ENCODE measurements at places on chromosomes 11 and 22.

- no peak for DNase-seq
Measured at GRCh38 chr11:73907191-73907590, 30.4 kb downstream of the PAAF1 start.

- no peak for DNase-seq
Measured at GRCh38 chr11:11857769-11858168, 16.0 kb downstream of the USP47 start.

DNA sequence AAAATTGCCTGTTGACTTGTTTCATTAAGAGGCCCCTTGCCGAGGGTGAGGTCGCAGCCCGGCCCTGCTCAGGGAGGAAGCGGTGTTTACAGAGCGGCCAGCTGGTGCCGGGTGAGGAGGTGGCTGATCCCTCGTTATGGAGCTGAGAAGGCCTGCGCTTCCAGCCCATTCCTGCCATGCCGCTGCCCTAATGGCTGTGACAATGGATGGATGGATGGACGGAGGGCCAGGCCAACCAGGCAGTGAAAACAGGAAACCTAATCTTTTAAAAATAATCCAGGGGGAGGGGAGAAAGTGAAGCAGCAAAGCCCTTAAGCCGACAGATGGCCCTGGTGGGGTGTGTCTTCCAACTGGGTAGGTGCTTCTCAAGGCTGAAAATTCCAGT lies 38.5 kb downstream of the BCR start:
- no peak for DNase-seq

DNA sequence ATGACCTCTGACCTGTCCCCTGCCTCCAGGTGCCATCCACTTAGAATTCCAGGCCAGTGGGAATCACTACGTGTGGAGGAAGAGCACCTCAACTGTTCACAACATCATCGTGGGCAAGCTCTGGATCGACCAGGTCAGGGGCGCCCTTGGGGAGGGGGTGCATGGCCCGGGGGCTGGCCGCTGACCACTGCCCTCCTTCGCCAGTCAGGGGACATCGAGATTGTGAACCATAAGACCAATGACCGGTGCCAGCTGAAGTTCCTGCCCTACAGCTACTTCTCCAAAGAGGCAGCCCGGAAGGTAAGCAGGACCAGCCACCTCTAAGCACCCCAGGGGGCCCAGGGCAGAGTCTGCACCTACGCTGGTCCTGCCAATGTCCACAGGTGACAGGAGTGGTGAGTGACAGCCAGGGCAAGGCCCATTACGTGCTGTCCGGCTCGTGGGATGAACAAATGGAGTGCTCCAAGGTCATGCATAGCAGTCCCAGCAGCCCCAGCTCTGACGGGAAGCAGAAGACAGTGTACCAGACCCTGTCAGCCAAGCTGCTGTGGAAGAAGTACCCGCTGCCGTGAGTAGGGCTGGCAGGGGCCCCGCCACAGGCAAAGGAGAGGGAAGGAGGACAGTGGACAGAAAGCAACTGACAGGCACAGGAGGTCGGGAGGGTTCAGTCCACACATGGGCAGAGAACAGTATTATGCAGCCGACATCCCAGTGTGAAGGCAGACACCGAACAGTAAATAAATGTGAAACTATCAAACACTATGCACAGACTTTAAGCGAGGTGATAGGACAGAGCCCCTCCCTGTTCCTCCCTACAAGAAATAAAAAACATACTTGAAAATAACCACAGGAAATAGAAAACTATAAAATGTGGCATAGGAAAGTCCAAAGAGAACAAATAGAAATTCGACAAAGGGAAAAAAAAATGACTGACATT lies 74.9 kb downstream of the MORC2 start:
- no peak for DNase-seq

- no peak for DNase-seq
Measured at GRCh38 chr11:65563601-65564000, 5.4 kb upstream of the LTBP3 start.

DNA sequence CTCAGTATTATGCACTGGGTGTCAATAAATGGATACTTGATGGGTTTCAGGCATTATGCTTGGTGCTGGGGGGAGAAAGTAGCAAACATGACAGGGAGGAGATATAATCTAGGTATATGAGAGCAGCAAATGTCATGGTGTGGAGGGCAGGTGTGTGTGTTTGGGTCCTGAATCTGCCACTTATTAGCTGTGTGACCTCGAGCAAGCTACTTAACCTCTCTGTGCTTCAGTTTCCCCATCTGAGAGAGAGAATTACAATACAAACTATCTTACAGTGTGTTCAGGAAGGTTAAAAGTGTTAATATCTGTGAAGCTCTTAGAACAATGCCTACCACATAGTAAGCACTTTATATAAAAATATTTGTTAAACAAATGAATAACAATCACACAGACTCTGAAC lies 2.8 kb downstream of the SLC22A8 start:
- no peak for DNase-seq

DNA sequence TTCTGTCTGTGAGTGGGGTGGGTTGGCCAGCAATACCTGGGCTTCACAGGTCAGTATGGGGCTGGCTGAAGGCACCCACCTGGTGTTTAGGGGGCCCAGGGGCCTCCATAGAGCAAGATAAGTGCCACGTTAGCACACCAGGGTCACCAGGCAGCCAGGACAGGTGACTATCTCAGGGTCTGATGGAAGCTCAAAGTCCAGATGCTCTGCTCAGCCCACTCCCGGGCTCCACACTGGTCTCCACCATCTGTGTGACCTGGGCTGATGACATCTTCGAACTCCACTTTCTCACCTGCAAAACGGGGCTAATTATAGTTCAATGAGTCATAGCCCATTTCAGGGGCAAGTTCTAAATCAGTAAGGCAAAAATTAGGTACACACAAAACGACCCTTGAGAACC lies 39.4 kb upstream of the PRDM11 start:
- no peak for DNase-seq

DNA sequence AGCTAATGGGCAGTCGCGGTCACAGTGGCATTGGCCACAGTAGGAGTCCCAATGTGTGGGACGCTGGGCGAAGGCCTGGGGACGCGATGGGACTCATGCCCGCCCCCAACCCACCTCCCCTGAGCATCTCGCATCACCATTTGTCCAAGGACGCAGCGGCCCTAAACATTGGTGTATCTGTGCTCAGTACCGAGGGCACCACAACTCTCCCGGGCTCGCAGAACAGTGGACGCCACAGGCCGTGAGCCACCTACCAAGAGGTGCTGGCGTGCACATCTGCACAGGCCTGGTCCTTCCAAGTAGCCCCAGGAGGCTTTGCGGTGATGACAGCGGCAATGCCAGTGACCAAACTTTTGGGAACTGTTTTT lies 27.3 kb downstream of the RRP7A start:
- no peak for DNase-seq

DNA sequence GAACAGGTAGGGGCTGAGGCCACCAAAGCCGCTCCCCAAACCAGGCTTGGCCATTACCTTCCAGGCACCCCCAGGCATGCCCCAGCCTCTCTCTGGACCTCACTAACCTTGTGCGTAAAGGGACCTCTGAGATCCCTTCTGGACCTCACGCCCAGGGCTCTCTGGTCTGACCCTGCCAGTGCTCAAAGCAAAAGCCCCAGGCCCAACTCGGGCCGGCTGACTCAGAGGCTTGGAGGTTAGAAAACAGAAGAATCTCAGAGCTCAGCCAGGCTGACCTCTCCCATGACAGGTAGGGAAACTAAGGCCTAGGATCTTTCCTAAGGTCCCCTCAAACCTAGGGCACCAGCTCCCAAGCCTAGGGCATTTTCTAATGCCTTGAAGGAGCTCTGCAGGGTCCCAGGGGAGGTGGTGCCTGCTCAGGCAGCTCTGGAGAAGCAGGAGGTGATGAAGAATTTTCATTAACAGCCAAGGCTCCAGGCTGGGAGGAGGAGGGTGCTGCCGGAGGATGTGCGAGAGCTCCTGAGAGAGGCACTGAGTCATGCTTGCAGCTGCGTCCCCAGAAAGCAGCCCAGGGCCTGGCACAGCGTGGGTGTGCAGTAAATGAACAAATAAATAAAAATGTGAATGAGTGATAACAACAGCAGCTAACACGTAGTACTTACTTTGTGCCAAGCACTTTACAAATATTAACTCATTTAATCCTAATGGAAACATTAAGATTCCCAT lies 25.6 kb downstream of the ARRB1 start:
- no peak for DNase-seq

DNA sequence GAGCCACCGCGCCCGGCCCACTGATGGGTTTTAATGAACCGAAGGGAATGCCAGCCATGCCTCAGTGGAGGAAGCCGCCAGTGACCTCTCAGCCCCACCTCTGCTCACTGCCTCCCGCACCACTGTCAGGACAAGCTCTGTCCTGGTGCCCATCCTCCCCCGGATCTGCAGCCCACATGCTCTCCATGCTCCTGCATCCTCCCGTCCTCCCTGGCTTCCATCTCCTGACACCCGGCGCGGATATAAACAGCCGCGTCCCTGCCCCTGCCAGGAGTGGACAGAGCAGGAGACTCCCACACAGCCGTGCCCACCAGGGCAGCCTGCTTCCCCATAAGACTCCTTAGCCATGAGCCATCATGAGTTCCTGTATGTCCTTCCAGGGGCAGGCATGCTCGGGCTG lies 26.9 kb downstream of the MACROD1 start:
- no peak for DNase-seq

DNA sequence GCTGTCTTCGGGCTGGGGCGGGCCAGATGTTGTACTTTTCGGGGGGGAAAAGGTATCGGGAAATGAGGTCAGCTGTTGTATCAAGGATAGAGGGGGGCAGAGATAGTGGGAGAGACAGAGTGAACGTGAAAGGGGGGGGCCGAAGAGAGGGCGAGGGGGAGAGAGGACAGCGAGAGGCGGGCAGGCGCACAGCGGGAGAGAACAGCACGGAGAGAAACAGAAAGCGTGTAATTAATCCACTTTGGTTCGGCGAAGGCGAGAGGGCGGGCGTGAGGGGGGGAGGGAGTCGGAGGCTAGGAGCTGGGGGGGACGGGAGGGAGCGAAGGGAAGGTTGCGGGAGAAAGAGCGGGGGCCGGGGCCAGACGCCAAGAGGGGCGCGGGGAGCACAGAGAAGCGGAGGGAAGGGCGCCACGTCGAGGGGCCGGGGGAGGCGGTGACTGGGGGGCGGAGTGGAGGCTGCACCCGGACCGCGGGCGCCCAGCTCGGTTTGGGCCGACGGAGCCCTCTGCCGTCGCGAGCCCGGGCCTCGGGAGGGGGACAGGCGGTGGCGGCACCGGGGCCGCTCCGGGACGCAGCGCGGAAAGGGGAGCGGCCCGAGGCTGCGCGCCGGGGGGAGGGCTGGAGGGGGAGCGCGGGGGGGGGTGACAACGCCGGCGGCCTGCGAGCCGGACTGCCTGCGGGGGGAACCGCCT lies 612 bp downstream of the IGF2 start:
- DNase-seq = no peak

DNA sequence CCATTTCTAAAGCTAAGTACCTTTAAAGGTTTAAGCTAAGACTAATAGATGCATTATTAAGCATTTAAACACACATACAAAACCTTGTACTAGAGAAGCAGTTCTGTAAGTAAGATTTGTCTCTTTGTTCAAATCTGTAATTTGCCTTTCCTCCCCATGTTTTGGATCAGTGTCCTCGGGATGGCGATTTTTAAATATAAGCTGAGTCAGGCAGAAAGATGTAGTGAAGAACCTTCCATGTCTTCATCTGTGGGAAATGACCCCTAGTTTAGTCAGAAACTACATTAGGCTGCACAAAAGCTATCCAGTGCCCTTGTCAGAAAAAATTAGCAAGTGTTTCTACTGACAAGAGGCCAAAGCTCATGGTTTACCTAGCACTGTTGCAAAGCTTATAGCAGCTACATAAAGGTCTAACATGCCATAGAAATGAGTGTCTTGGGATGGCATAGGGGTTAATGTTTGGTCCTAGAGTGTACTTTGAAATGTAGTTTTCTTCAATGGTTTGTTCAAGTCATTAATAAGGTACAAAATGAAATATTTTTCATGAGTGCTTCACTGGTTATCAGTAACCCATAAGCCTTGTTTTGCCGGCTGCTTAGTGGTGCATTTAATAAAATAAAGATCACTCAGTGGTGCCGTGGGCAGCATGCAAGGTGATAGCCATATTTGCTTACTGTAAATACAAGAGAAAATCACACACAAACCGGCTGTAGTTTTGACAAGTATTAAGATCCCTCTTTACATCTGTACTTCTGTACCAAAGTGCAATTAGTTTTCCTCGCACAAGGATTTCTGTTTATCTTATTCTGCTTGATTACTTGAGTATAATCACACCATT lies 139.8 kb downstream of the ELP4 start:
- DNase-seq = no peak

DNA sequence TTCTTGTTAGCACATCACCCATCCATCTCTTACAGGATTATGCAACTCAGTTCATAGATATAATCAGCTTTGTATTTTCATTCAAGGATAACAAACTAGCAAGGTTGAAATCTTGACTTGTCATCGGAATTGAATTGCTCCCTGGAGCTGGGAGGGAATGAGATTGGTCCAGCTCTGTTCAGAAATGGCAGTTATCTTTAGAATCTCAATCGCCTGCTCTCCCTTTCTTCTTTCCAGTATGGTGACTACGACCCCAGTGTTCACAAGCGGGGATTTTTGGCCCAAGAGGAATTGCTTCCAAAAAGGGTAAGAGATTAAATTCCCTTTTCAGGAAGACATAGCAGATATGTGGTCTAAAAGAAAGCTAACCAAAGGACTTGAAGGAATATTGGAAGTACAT lies 51.0 kb downstream of the NF2 start:
- no peak for DNase-seq

- no peak for DNase-seq
Measured at GRCh38 chr22:19996694-19997384, 19.8 kb downstream of the ARVCF start.

DNA sequence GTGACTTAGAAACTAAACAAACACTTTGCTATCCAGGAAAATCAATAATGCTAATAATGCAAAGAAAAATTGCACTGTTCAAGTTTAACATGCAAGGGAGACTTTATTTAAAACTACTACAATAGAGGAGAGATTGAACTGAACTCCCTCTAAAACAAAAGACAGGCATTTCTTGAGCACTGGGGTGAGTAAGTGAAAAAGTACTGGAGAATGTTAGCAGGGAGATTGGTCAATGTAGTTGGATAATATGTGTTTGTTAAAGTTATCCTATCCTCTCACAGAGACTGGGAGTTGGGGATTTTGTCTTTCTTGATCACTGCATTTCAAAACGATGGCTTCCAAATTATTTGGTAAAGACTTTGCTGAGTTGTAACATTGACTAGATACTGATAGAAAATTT lies 77.6 kb downstream of the LUZP2 start:
- DNase-seq = no peak

GRCh38 chr22:39416319-39416718 lies 16.7 kb downstream of the TAB1 start:
- no peak for DNase-seq

DNA sequence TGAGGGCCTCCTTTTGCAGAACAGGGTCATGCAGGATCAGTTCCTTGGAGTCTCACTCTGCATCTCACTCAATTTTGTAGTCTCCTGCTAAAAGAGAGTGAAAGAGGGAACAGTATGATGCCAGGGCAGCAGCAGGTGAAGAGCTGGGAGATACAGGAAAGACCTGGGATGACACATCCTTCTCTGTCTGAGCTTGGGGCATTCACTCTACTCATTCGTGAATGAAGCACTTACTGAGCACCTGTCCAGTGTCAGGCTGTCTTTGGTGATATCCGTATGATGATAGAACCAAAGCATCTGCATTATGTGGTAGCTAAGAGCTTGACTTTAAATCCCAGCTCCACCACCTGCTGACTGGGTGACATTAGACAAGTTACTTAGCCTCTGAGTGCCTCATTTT lies 14.4 kb downstream of the SREBF2 start:
- DNase-seq = no peak

Measured in GOT3 (cell line).